Uterus (tissue), 4 donors: ENCODE measurements at places on chromosomes 5 and 9. TPM values are rescaled to one million over a fixed set of nuclear protein-coding genes. Genes with fewer than 3 reads are reported as not detected.

DNA sequence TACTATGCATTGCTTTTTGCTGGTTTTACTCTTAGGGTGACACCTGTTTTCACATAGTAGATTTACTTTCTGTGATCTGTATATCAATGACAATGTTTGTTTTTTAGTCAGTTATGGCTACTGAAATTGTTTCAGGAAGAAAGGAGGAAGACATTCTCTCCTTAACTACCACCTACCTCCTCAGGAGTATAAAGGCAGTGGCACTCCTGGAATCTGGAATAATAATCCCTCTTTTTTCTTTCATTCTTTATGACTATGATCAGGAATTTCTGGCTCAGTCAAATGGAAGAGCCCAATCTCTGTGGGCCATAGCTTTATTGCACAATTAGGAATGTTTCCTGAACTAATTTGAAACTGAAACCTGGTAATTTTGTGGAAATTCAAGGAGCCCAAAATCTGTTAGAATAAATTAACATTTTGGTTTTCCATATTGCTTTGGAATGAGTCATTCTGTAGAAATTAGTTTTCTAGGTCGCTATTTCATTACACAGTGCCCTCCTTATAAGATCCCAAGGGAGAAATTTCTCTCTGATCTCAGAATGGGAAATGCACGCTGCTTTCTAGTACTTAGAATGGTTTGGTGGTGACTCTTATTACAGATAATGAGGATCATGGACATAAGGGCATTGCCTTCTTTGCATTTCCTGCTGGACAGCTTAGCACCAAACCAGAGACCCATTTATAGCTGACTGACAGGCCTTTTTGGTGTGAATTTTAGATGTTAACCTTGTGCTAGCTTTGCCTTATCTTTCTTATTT, 95.3 kb upstream of the VLDLR start:
- no peak for DNase-seq

LTC4S gene
- 22.9 TPM for total RNA-seq

- DNase-seq, result peak; percentile 22
Measured at GRCh38 chr5:179732918-179733771, 523 bp downstream of the MAML1 start.

SLC23A1 gene
- 0.30 TPM for total RNA-seq

SPARC gene
- total RNA-seq, result 341 TPM

SHISAL2B gene
- total RNA-seq, result not detected

GRCh38 chr5:153118018-153118417, 372.5 kb upstream of the GRIA1 start:
- DNase-seq, result no peak

CCNJL gene
- under 0.01 TPM for total RNA-seq

DNA sequence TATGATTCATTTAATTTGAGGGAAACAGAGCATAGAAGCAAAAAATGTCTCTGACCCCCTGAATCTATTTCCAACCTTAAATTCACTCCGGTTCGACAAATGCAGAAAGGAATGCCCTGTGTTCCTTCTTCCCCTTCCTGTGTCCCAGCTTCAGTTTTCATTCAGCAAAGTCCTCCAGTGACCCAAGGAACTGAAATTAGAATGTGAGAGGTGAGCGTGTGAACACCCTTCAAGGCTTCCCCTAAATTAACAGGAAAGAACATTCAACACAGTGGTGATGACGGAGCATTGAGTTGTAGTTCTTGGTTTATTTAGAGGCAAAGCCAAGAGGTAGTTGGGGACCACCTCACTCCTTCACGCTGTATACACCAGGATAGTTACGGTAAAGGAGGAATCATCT, 97.6 kb upstream of the CTSL start:
- no peak for DNase-seq

DNA sequence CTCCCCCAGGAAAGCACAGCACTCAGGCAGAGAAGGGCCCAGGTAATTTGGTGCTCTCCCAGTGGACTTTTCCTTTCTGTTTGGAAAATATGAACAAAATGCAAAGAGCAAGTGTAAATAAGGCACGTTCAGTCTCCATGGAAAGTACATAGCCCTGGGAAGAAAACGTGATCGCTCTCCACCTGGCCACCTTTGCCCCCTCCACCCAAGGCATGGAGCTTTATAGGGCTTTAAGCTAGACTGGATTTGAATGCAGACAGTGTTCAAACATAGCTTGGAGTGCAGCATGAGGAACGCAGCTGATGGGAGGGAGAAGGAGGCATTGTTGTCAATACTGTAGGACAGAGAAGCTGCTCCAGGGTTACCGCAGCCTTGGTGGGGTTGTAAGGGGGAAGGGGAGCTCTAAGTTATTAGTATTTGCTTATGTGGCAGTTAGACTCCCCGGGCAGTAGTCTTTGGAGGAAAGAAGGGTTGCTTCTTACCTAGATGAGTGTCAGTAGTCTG, 500.2 kb downstream of the SPOCK1 start:
- DNase-seq, result no peak

DNA sequence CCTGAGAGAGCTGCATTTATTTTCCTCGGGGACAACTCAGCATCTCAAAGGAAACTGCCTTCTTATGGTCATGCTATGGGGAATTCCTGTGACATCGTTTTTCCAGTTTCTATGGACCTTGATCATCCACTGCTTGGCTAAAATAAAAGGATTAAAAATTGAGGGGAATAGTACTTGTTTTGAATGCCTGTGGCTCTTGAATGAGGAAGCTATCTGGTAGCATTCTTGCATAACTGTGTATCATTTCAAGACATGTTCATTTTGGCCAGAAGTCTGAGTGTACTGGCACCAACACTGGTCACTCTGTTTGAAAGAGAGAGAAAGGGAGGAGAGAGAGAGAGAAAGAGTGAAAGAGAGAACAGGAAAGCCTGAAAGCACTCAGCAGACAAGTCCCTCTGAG, 116.7 kb downstream of the DOCK2 start:
- DNase-seq, result no peak

GABRA1 gene
- not detected for total RNA-seq

CCL27 gene
- not detected for total RNA-seq

GRCh38 chr5:129120158-129120581, 25.6 kb downstream of the ISOC1 start:
- DNase-seq, result no peak

DNA sequence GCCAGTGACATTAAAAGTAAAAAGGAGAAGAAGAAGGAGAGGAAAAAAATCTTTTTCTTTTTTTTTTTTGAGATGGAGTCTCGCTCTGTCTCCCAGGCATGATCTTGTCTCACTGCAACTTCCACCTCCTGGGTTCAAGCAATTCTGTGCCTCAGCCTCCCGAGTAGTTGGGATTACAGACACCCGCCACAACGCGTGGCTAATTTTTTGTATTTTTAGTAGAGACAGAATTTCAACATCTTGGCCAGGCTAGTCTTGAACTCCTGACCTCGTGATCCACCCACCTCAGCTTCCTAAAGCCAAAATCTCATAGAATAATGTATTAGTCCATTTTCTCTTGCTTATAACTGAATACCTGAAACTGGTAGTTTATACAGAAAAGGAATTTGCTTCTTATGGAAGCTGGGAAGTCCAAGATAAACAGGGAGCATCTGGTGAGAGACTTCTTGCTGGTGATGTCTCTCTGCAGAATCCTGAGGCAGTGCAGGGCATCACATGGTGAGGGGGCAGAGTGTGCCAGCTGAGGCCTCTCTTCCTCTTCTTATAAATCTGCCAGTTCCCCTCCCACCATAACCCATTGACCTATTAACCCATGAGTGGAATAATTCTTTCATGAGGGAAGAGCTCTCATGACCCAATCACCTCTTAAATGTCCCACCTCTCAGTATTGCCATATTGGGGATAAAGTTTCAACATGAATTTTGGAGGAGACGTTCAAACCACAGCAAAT, 466.3 kb downstream of the GADD45G start:
- DNase-seq, result no peak

GRCh38 chr5:168802337-168802736, 223.2 kb upstream of the PANK3 start:
- DNase-seq, result no peak

SCGB3A1 gene
- total RNA-seq, result not detected

- no peak for DNase-seq
Measured at GRCh38 chr9:98080326-98080725, 23.8 kb downstream of the NANS start.

GRCh38 chr5:140038373-140038957, 4.6 kb downstream of the NRG2 start:
- DNase-seq, result no peak

DNA sequence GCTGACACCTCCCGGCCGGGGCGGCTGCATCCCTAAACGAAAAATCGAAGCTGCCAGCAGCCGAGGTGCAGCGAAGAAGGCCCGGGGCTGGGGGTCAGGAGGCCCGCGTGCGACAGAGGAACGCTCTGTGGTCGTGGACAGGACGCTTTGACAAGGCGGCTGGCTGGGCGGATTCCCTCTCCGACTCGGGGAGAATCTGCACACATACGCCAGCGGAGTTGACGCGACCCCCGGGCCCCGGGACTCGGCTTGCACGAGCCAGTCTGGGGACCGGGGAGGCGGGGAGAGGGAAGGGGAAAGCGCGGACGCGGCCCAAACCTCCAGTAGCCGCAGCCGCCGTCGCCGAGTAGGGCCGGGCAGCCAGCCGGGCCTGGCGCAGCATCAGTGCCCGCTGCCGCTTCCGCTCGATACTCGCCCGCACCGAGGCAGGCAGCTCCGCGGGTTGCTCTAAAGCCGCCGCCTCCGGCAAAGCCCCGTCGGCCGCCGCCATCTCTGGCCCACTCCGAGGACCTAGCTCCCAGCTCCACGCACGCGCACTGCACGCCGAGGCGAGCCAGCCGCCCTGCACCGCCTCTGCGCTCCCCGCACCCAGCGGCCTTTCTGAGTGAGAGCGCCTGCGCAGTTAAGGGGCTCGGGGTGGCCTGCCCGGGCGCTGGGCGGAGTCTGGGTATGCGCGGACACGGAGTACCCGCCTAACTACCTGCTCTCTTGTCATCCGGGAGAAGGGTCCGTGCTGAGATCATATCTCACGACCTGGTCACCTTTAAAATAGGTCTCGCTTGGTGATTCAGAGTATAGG, at the start of gene XPA:
XPA (minus strand) TSS at position 538 of the 799 bp plus-strand sequence; CDS start at position 490, 48 bp downstream.
- DNase-seq, result peak; percentile 95

GRCh38 chr5:142922223-142922952, 152.2 kb downstream of the ARHGAP26 start:
- DNase-seq, result no peak

DNA sequence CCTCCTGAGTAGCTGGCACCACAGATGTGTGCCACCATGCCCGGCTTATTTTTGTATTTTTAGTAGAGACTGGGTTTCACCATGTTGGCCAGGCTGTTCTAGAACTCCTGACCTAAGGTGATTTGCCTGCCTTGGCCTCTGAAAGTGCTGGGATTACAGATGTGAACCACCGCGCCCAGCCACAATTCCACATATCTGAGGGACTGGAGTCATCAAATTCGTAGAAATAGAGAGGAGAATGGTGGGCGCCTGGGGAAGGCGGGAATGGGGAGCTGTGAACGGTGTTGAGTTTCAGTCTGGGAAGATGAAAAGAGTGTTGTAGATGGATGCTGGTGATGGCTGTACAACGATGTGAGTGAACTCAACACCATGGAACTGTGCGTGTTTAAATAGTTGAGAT, 1.9 kb upstream of the ABO start:
- DNase-seq, result no peak

GRCh38 chr5:174667526-174667925, 56.9 kb upstream of the MSX2 start:
- DNase-seq, result no peak

- DNase-seq, result no peak
Measured at GRCh38 chr9:83197591-83197990, 134.6 kb upstream of the RASEF start.

DNA sequence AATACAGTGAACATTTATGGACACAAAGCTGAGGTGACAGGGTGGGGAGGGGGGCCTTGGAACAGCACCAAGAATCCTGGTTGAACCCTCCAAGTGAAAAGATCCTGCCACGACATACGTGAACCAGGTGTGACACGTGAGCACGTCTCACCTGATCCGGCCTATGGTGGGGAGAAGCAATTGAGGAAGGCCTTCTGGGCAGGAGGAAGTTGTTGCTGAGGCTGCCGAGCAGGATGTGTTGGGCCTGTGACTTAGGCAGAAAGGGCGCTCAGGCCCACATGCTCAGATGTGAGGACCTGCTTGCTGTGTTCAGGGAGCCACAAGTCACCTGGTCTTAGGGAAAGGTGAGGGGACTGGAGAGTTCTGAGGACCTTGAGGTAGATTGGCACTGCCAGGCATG, 2.5 kb upstream of the MAPK9 start:
- DNase-seq, result no peak

- no peak for DNase-seq
Measured at GRCh38 chr5:14305045-14305444, 161.9 kb downstream of the TRIO start.

- DNase-seq, result no peak
Measured at GRCh38 chr5:18393565-18394442, 759.5 kb downstream of the TAF11L14 start.

PLPP7 gene
- total RNA-seq, result 7.4 TPM

GRCh38 chr9:106420511-106420944, 442.4 kb upstream of the ZNF462 start:
- DNase-seq, result no peak

INSL4 gene
- not detected for total RNA-seq

GRCh38 chr5:56840597-56840996, 25.2 kb downstream of the MAP3K1 start:
- no peak for DNase-seq

GRCh38 chr5:176152930-176153311, 85.3 kb upstream of the SIMC1 start:
- no peak for DNase-seq

GRCh38 chr5:96315431-96315830, 117.6 kb downstream of the PCSK1 start:
- DNase-seq, result no peak

GRCh38 chr5:179421144-179421901, 76.1 kb upstream of the ADAMTS2 start:
- DNase-seq, result no peak

- no peak for DNase-seq
Measured at GRCh38 chr5:159031513-159031912, 68.2 kb downstream of the EBF1 start.

C9 gene
- total RNA-seq, result not detected

CTXN3 gene
- total RNA-seq, result not detected

DNA sequence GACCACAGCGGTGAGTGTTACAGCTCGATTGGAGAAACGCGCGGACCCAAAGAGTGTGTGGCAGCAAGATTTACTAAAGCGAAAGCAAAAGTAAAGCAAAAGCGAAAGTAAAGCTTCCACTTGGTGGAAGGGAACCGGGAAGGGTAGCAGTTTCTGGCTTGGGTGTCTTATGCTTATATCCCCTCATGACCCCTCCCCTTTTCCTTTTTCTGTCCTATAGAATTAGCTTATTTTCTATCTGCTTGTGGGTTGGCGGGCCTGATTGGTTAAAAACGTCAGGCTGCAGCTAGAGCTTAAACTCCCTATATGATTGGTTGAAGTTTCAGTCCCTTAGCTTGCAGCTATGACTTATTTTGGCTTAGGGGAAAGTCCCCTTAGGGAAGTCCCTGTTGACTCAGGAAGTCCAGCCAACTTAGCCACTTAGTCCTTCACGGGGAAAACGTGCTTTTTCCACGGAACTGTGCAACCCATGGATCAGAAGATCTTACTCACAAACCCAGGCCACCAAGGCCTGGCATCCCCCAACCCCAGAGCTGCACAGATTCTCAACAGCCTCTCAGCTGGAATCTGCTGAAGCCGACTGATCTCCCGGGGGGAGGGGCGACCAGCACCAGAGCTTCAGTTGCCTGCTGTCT, 114.2 kb upstream of the ADAMTS16 start:
- DNase-seq, result no peak

FEM1C gene
- total RNA-seq, result 21.5 TPM

HTR4 gene
- total RNA-seq, result 0.40 TPM

- DNase-seq, result no peak
Measured at GRCh38 chr5:127933348-127933747, 150.2 kb upstream of the SLC12A2 start.
